Stimulated activated CD4-positive, alpha-beta T cell treated with anti-CD3 and anti-CD28 coated beads, TNF-alpha, amount 100 ng/mL, for 48 hours (primary cell): ENCODE measurements at places on chromosomes 11 and 22.
A peak's percentile ranks its signal among the peaks of the same experiment; 100 is the strongest.

- no peak for DNase-seq
Observed at GRCh38 chr11:69682681-69683326, 7.7 kb upstream of the LTO1 start.

GRCh38 chr22:22403771-22404170 lies 104.8 kb downstream of the ZNF280B start:
- no peak for DNase-seq

GRCh38 chr11:77340501-77340900 lies 39.0 kb upstream of the GDPD4 start:
- DNase-seq, result no peak

- no peak for DNase-seq
Observed at GRCh38 chr11:17673951-17674350, 45.4 kb upstream of the MYOD1 start.

GRCh38 chr11:119991669-119992068 lies 146.2 kb downstream of the TRIM29 start:
- no peak for DNase-seq

GRCh38 chr11:111426617-111427016 lies 47.5 kb upstream of the POU2AF1 start:
- no peak for DNase-seq

DNA sequence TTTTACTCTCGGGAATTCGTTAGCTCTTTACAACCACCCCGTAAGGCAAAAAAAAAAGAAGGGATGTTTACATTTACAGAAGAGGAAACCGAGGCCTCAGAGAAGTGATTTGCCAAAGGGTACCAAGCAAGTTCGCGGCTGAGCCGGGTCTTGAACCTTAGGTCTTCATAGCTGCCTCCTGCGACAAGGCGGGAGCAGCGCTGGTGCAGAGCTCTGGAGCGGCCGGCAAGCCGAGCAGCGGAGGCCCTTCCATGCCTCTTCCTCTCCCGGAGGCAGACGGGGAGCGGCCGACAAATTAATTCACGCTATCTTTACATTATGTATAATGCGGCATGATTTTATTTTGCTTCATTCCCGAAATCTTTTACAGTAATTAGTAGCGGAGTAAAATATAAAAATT lies 536.3 kb downstream of the INSC start:
- DNase-seq, result no peak

GRCh38 chr22:35804421-35804820 lies 86.7 kb downstream of the APOL5 start:
- DNase-seq, result no peak

DNA sequence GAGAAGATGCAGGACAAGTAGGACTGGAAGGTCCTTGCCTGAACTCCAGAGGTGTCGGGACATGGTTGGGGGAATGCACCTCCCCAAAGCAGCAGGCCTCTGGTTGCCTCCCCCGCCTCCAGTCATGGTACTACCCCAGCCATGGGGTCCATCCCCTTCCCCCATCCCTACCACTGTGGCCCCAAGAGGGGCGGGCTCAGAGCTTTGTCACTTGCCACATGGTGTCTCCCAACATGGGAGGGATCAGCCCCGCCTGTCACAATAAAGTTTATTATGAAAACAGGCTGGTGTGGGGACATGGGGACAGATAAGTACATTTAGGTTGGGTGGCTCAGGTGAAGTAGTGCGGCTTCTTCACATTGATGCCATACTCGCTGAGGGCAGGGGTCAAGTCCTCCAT lies 1.4 kb downstream of the TAF10 start:
- DNase-seq, result no peak

DNA sequence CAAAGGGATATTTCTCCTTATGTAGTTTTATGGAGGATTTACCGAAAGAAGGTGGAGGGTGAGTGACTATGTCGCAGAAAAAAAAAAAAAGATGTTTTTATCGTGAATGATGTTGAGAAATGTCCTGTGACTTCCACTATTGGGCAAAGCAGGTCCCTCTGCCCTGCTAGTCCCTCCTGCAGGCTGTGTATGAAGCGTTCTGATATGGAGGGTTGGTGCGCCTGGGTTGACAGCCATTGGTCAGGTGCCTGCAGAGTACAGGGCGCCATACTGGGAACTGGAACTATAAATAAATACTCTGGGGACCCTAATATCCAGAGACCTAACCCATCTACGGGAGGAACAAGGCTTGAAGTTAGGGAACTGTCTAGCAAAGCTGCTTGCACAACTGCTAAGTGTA lies 1.5 kb downstream of the IL17RA start:
- DNase-seq, result no peak

GRCh38 chr11:2390091-2390724 lies 10.3 kb upstream of the TSSC4 start:
- no peak for DNase-seq

DNA sequence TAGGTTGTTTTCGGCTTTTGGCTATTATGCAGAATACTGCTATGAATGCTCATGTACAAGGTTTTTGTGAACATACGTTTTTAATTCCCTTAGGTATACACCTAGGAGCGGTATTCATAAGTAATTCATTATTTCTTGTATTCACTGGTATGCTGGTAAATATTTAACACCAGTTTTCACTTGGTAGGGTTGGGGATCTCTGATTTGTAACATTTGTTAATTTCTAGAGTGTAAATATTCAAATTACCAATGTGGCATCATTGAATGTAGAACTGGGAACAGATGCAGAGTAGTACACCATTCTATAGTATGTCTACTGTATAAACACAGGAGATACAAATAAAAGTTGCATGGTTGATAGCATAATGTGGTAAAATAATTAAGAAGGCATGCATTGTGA lies 16.3 kb downstream of the GVQW3 start:
- no peak for DNase-seq

- DNase-seq, result no peak
Observed at GRCh38 chr11:70671083-70671482, 272.8 kb downstream of the CTTN start.

- no peak for DNase-seq
Observed at GRCh38 chr11:131495423-131495822, 125.0 kb downstream of the NTM start.

- no peak for DNase-seq
Observed at GRCh38 chr11:120089036-120090001, 48.6 kb downstream of the TRIM29 start.

- no peak for DNase-seq
Observed at GRCh38 chr11:100739666-100740065, 52.6 kb downstream of the ARHGAP42 start.

- no peak for DNase-seq
Observed at GRCh38 chr11:119772641-119773415, 43.8 kb upstream of the NECTIN1 start.

DNA sequence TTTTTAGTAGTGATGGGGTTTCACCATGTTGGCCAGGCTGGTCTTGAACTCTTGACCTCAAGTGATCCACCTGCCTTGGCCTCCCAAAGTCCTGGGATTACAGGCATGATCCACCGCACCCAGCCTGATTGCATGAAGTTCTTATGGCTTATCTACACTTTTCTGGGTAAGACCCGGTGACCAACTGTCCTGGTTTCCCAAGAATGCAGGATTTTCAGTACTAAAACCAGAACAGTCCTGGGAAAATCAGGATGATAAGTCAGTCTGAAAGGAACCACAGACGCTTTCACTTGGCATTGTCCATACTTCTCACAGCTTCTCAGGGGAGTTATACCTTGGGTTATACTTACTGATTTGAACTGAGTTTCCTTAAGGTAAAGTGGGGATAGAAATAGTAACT lies 1.4 kb upstream of the BPIFC start:
- DNase-seq, result no peak

DNA sequence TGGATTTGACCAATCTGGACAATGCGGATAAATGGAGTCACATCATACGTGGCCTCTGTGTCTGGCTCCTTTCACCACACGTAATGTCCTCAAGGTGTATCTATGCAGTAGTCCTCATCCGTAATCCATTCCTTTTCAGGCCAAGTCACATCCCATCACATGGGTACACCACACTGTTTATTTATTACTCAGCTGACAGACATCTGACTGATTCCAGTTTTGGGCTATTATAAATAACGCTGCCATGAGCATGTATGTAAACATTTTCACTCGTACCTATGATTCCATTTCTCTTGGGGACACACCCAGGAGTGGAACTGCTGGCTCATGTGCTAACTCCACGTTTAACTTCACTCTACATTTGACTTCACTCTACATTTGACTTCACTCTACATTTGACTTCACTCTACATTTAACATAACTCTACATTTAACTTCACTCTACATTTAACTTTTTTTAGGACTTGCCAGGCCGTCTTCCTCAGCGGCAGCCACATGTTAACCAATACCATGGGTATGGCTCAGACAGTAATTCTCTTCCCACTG lies 52.1 kb downstream of the SHANK2 start:
- DNase-seq, result no peak

DNA sequence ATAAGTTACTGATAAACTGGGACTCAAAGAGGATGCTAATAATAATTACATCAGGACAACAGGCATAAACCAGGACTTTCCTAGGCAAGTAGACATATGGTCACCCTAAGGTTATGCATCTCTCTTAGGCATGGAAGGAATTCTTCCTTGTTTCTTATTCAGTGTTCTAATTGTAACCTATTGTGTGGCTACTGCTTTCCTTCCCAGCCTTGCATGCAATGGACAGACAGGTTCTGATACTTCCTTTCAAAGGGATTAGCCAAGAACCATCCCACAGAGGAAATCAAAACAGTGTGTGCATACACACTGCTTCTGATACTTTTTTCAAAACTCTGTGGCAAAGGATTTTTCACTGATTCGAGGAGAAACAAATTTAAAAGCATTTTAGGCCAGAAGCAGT lies 48.3 kb downstream of the RRAS2 start:
- no peak for DNase-seq

DNA sequence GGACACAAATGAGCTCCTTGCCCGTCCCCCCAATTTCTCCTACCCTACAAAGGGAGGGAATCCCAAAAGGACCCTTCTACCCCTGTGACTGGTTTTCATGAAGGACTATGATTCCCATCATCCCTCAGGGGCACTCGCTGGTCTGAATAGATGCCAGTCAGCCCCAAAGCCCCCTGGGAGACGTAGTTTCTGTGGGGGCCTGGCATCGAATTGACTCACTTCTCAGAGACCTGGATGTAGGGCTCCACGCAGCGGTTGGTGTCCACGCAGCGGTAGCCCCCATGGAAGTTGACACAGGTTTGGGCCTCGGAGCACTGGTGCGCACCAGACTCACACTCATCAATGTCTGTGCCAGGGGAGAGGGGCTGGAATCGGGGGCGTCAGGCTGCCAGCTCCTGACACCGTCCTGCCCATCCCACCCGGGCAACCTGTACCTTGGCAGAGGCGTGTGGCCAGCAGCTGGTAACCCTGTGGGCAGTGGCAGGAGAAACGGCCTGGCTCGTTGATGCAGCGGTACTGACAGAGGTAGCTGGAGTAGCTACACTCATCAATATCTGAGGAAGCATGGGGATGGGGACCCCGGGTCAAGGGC lies 4.4 kb downstream of the EFEMP2 start:
- DNase-seq, result no peak

GRCh38 chr11:47356998-47357329 lies 4.5 kb upstream of the MYBPC3 start:
- no peak for DNase-seq

GRCh38 chr11:35554491-35555437 lies 29.3 kb upstream of the PAMR1 start:
- no peak for DNase-seq

DNA sequence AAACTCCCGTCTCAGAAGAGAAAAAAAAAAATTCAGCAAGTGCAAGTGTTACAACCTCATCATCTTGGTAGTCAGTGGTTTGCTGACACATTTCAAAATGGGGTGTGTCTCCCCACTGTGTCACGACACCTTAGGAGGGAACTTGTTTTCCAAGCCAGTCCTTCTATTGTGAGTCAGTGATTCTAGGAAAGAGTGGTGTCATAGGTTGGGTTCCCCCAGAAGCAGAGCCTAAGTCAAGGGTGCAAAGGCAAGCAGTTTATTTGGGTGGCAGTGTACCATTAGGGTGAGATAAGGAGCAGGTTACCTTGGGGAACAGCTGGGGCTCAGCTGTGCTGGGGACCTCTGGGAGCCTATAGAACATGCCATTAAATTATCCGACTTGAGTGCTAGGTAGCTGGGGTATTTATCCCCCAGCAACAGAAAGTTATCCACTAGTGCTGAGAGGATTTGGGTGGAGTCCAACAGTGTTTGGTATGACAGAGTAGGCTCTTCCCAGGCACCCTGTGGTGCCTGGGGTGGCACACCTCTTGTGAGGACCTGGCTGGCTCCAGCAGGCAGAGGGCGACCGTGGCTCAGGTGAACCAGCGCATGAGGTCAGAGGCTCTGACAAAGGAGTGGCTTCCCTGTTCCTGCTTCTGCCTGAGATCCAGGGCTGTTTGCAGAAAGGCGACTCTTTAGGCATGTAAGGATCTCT lies 41.7 kb downstream of the KIAA1671 start:
- DNase-seq, result peak; percentile 54

GRCh38 chr11:62567018-62567633 lies 6.6 kb downstream of the EEF1G start:
- DNase-seq, result no peak

DNA sequence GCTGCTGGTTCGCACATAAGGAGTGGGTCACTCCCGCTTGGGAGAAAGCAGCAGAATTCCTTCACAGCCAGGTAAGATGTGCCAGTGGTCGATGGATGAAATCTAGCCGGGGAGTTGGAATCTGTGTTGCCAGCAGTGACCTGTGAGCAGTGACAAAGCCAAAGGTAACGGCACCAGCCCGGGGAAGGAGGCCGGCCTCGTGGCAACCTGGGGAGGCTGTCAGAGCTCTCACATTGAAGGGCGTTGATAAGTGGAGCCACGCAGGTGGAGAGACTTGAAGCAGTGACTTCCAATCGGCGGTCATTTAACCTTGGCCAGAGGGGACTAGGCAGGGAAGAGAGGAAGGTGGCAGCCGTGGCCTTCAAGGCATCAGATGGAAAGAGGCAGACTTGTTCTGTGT lies 58.8 kb downstream of the ARHGAP8 start:
- no peak for DNase-seq
